Calu3 (cell line): ENCODE measurements at places on chromosomes 1 and 21. TPM values are rescaled to one million over a fixed set of nuclear protein-coding genes. Genes with fewer than 3 reads are reported as not detected.
A peak's percentile ranks its signal among the peaks of the same experiment; 100 is the strongest.

MASP2 gene
- total RNA-seq, result not detected in 2 replicates

CPTP gene
- 20.1 and 23.7 TPM in 2 replicates for total RNA-seq

UBASH3A gene
- not detected in 2 replicates for total RNA-seq

RGS8 gene
- not detected in 2 replicates for total RNA-seq

THRAP3 gene
- total RNA-seq, result 97.5 and 99.4 TPM in 2 replicates

CDA gene
- total RNA-seq, result 7.4 and 9.0 TPM in 2 replicates

BMP8A gene
- total RNA-seq, result 0.24 and 0.40 TPM in 2 replicates

ST6GALNAC3 gene
- 0.87 and 0.93 TPM in 2 replicates for total RNA-seq

RSPH1 gene
- total RNA-seq, result 2.2 and 3.3 TPM in 2 replicates

ADAMTS5 gene
- not detected in 2 replicates for total RNA-seq

CTSK gene
- 5.5 and 5.9 TPM in 2 replicates for total RNA-seq

MNDA gene
- total RNA-seq, result not detected in 2 replicates

SPATA6 gene
- total RNA-seq, result 7.1 and 15.7 TPM in 2 replicates

ARTN gene
- total RNA-seq, result 0.39 and 1.4 TPM in 2 replicates

PIK3C2B gene
- total RNA-seq, result 24.4 and 33.9 TPM in 2 replicates

GLUL gene
- total RNA-seq, result 139 and 188 TPM in 2 replicates

ZNHIT6 gene
- total RNA-seq, result 41.2 and 43.5 TPM in 2 replicates

RGS13 gene
- total RNA-seq, result not detected in 2 replicates

F13B gene
- not detected in 2 replicates for total RNA-seq

LCE1D gene
- not detected in 2 replicates for total RNA-seq

GRCh38 chr1:161019751-161020495 is 1.0 kb downstream of the F11R start:
- H3K27me3 ChIP-seq, result no peaks in the 10 kb centered on the region
- no peak for DNase-seq
- peak overlapping the region; percentile 94 for H3K27ac ChIP-seq
- peaks cover 58% of the 10 kb centered on the region for H3K36me3 ChIP-seq

DNA sequence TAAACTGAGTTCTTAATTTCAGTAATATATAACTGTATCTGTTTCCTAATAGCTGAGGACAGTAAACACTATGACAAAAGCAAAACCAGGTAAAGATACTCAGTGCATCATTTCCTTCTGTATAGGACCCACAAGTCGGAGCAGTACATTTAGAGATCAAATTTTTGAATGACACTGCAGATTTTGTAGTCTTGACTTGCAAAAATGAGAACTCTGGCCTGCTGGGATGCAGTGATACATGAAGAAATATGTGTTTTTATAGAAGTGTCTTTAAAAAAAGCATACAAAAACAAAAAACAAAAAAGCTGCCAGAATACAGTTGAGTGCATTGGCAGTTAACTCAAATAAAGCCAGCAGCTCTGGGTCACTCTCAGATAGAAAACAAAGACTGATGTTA is 19.0 kb downstream of the GART start:
- no peak for DNase-seq
- H3K27me3 ChIP-seq, result no peaks in the 10 kb centered on the region
- no peak overlapping the region for H3K27ac ChIP-seq
- peaks cover 25% of the 10 kb centered on the region for H3K36me3 ChIP-seq

DNA sequence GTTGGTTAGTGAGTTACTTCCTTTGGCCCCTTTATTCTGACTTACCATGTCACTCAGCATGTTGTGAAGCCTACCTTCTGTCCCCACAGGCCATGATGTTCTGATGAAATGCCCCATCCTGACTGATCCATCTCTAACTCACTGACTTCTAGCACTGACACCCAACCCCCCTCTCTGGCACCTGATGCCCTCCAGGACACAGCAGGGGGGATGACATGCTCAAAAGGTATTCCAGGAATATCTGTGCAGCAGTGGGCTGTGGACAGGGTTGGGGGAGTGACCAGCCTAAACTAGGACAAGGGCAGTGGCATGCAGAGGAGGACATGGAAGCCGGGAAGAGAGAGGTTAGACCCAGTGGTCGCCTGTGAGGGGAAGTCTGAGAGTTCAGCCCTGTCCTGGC is 25.5 kb downstream of the SYT2 start:
- H3K27me3 ChIP-seq, result peaks cover 100% of the 10 kb centered on the region
- H3K4me1 ChIP-seq, result no peaks in the 10 kb centered on the region
- no peaks in the 10 kb centered on the region for H3K36me3 ChIP-seq
- H3K4me3 ChIP-seq, result no peak overlapping the region
- H3K27ac ChIP-seq, result no peak overlapping the region
- no peak for DNase-seq

- no peak overlapping the region for H3K4me3 ChIP-seq
- H3K4me1 ChIP-seq, result peaks cover 17% of the 10 kb centered on the region
- no peaks in the 10 kb centered on the region for H3K27me3 ChIP-seq
- no peaks in the 10 kb centered on the region for H3K36me3 ChIP-seq
Measured at GRCh38 chr1:228964178-228965089, 229.2 kb downstream of the RHOU start.

DNA sequence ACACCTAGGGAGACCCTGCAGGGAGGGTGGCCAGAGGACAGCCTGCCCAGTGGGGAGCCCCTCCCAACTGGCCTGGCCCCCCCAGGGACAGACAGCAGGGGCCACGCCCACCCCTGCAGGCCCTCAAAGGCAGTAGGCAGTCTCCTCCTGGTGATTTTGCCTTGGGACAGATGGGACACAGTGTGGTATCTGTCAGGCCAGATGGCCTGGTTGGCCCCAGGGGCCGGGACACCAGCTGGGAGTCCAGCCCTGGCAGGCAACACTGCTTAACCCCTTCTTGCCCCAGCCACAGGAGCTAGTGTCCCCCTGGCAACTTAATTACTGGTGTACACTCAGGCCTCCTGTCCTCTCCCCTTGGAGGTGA is 17.8 kb downstream of the IFFO2 start:
- no peaks in the 10 kb centered on the region for H3K27me3 ChIP-seq
- H3K36me3 ChIP-seq, result no peaks in the 10 kb centered on the region
- peaks cover 22% of the 10 kb centered on the region for H3K4me1 ChIP-seq
- no peak for DNase-seq

- H3K27ac ChIP-seq, result no peak overlapping the region
- peaks cover 67% of the 10 kb centered on the region for H3K27me3 ChIP-seq
- H3K36me3 ChIP-seq, result no peaks in the 10 kb centered on the region
- no peak overlapping the region for H3K4me3 ChIP-seq
- H3K4me1 ChIP-seq, result peaks cover 17% of the 10 kb centered on the region
- no peak for DNase-seq
Measured at GRCh38 chr1:112358061-112358770, 37.8 kb upstream of the CTTNBP2NL start.

DNA sequence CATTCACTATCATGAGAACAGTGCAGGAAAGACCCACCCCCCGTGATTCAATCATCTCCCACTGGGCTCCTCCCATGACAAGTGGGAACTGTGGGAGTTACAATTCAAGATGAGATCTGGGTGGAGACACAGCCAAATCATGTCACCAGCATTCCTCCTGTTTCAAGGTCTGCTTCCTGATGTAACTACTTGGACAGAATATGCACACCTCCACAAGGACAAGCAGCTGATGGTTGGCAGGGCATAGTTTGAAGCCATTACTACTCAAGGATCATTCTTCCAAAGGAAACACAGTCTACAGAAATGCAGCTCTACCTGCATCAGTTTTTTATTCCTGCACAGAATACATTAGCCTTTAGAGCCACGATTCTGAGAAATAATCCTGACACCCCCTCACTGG is 28.5 kb upstream of the RNF2 start:
- H3K36me3 ChIP-seq, result no peaks in the 10 kb centered on the region
- H3K4me1 ChIP-seq, result peaks cover 16% of the 10 kb centered on the region
- peak overlapping the region; percentile 57 for H3K27ac ChIP-seq
- H3K27me3 ChIP-seq, result no peaks in the 10 kb centered on the region

DNA sequence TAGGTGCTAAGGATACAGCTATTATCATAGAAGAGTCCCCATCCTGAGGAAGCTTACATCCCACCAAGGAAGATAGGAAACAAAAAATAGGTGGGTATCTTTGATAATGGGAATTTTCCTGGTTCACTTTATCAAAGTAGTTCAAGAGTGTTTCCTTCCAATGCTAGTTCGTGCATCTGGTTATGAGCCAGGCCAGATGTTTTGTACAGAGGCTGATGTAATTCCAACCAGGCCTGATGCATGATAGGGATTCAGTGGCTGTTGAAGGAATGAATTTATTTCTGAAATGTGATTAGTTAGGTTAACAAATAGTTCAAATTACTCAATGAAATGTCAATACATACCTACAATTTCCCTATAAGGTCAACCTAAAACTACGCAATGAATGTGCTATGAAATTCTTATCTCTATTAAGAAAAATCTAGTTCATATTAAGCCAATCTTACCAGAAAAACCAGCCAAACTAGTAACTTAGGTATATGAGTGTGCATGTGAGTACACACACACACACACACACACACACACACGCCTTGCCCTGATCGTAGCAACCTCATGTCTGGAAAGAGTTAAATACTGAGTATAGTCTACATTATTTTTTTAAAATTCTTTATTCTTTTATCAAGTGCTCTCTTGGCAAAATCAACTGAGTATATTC is 9.5 kb upstream of the ZBTB18 start:
- no peaks in the 10 kb centered on the region for H3K27me3 ChIP-seq
- peak; percentile 36 for DNase-seq
- H3K27ac ChIP-seq, result no peak overlapping the region
- H3K4me3 ChIP-seq, result no peak overlapping the region

- H3K36me3 ChIP-seq, result peaks cover 30% of the 10 kb centered on the region
- H3K27me3 ChIP-seq, result peaks cover 34% of the 10 kb centered on the region
- no peak for DNase-seq
- H3K27ac ChIP-seq, result peak overlapping the region; percentile 40
Measured at GRCh38 chr1:182615468-182616129, 11.4 kb upstream of the RGS16 start.

- H3K4me3 ChIP-seq, result no peak overlapping the region
- no peak for DNase-seq
Measured at GRCh38 chr21:28111151-28111619, 881.5 kb downstream of the LTN1 start.

- H3K27ac ChIP-seq, result peak overlapping the region; percentile 78
- peaks cover 21% of the 10 kb centered on the region for H3K36me3 ChIP-seq
- peaks cover 30% of the 10 kb centered on the region for H3K4me1 ChIP-seq
- H3K27me3 ChIP-seq, result no peaks in the 10 kb centered on the region
- no peak for DNase-seq
- no peak overlapping the region for H3K4me3 ChIP-seq
Measured at GRCh38 chr1:7267493-7267892, 482.2 kb downstream of the CAMTA1 start.

DNA sequence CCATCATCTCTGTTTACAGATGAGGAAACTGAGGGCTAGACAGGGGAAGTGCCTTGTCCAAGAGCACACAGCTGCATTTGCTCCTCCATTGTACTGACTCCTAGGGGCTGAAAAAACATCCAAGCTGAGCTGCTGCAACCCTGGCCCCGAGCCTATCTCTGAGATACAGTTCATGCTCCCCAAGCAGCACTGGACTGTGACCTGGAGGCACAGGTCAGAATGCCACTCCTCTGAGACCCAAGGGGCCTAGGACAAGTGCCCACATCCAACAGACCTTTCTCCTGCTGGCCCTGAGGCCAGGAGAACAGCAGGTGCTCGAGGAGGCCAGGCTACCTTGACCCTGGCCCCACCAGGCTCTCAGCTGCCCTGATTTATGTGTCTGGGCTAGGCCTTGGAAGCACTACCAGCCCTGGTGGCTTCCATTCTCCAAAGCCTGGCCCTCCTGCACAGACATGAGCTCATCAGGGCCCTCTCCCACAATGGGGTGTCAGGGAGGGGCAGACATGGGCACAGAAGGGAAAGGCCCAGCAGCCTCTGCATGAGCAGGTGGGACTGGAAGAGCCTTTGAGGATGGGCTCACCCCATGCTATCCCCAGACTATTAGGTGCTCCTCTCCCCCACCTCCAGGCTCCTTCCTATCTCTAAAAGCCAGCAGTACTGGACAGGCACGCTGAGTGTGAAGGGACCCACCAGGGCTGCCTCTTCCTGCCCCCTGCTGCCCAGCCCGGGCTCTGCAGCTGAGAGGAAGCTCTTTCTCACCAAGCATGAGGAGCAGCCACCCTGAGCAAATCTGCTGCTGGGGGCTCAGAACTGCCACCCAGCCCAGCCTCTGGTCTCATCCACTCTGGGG is 18.8 kb downstream of the ADGRB2 start:
- no peaks in the 10 kb centered on the region for H3K36me3 ChIP-seq
- no peak overlapping the region for H3K27ac ChIP-seq
- DNase-seq, result peak; percentile 84
- no peak overlapping the region for H3K4me3 ChIP-seq
- peaks cover 18% of the 10 kb centered on the region for H3K4me1 ChIP-seq

GRCh38 chr1:193479187-193479586 is 292.8 kb upstream of the B3GALT2 start:
- H3K4me1 ChIP-seq, result no peaks in the 10 kb centered on the region
- no peak overlapping the region for H3K4me3 ChIP-seq
- no peaks in the 10 kb centered on the region for H3K36me3 ChIP-seq
- DNase-seq, result no peak
- no peaks in the 10 kb centered on the region for H3K27me3 ChIP-seq

DNA sequence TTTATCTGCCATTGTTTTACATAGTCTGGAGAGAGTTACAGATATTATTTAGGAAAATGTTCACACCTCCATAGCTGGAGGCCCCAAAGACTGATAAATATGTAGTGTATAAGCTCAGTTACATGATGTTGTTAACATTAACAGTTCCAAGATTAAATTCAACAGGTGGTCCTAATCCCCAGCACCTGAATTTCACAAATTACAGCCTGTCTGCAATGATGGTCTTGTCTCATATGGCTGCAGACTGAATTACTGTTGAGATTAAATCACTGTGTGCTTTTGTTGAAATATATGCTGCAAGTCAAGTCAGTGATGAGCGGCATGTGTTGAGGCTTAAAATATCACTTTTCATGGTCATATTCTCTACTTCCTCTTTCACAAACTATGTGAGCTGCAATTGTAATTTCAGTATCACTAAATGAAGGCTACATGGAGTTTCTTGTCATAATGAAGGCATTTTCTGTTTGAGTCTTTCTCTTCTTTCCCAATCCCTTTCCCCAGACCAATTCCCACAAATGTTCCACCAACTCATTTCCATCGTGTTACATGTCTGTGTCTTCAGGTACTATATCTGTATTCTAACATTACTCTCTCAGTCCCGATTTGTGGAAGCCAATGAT is 4.2 kb downstream of the ST6GALNAC5 start:
- DNase-seq, result no peak
- H3K4me3 ChIP-seq, result no peak overlapping the region
- no peak overlapping the region for H3K27ac ChIP-seq
- H3K4me1 ChIP-seq, result no peaks in the 10 kb centered on the region
- H3K27me3 ChIP-seq, result no peaks in the 10 kb centered on the region

GRCh38 chr1:184315254-184315653 is 71.6 kb upstream of the C1orf21 start:
- no peak overlapping the region for H3K4me3 ChIP-seq
- H3K27ac ChIP-seq, result no peak overlapping the region
- no peaks in the 10 kb centered on the region for H3K36me3 ChIP-seq
- peaks cover 3% of the 10 kb centered on the region for H3K4me1 ChIP-seq
- no peak for DNase-seq
